T follicular helper cell (primary cell): ENCODE measurements at places on chromosomes 11 and 22.

DNA sequence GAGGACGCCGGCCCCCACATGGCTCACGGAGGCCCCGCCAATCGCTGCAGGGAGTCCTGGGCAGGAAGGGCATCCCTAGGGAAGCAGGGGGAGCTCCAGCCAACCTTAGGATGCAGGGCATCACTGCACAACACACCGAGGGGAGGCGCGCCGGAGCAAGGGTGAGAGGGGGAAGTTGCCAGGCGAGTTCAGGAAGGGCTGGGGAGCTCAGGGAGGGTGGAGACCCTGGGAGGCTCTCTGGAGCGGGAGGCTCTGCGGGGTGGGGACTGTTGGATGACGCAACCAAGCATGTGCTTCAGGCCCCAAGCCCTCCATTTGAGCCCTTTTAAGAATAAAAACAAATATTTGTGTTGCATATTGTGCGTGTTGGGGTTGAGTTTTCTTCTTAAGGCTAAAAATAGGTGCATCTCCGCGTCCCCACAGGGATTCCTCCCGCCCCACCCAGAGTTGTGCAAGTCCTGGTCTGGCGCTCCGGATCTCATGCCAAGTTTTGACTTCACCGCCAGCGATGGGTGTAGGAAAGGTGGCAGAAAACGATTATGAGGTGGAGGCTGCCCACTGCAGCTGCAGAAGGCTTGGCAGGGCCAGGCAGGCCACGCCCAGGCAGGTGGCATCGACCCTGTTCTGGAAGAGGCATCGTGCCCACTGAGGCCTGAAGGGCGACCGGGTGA, 65.2 kb downstream of the WNT7B start:
- no peak for DNase-seq

- no peak for DNase-seq
Measured at GRCh38 chr11:61712314-61712713, 32.1 kb downstream of the DAGLA start.

GRCh38 chr11:113251281-113251680, 63.1 kb upstream of the TTC12 start:
- no peak for DNase-seq

DNA sequence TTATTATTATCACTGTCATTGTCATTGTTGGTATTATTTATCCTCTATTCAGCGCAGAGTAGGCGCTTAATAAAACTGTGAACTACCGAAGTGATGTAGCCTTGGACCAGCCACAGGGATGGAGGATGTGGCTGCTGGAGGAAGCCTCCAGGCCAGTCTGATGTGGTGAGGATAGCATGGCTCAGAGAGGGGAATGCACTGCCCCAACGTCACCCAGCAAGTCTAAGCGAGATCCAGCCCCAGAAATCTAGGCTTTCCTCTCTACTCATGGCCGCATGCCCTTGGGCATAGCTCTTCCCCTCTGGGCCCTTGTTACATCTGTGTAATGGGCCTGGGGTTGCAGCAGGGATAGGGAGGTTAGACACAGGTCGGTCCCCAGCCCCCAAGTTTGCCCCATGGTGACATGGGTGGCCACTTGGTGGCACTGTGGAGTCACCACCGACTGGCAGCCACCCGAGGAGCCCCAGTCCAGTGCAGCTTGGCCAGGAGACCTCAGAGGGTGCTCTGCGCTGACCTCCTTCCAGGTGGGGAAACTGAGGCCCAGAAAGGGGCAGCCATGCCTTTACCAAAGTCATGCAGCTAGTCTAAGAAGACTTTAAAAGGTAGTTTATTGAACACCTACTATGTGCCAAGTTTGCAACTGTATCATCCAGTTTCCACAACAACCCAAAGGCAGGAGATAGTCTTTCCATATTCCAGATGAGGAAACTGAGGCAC, 395.7 kb downstream of the MN1 start:
- no peak for DNase-seq

DNA sequence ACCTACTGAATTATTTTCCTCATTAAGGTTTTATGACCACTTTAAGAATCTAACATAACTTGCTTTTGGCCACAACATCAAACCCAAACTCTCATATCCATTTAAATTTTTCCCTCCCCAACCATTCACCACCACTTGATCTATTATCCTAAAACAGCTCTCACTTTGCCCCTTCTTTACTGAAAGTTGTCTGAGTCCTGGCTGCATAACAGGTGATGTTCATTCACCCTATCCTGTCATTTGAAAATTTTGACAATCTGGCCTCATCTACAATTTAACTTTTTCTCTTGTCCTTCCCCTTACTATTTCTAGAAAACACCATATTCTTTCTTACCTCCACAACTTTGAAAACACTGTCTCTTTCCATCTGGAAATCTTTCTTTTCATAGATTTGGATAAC, 89.3 kb downstream of the BDNF start:
- DNase-seq, result no peak

DNA sequence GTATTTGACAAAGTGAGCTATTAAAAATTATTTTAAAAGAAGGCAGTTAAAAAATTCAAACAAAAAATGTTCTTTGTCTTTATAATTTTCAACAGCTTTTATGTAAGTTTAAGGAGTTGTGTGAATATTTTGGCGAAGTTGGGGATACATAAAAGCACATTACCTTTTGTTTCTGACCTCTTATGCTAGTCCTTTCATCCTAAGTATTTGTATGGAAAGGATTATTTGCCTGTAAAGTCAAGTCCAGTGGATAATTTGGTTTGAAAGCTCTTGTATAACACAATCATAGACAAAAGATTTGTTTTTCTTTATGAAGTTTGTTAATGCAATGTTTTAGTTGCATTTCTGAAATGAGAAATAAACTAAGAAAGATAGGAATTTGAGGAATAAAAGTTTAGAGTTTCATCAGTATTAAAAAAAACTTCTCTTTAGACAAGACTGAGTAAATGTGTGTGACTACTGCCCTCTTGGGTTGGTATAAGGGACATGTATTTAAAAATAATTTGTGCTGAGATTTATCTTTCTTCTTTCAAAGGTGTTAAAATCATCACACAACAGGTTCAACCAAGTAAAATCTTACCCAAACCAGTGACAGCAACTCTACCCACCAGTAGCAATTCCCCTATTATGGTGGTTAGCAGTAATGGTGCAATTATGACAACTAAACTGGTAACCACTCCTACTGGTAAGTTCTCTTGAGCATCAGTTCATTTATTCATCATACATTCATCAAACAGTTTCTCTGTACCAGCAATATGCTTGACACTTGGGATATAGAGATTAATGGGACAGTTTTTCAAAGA, 68.2 kb downstream of the EMSY start:
- no peak for DNase-seq

- DNase-seq, result no peak
Measured at GRCh38 chr11:66546368-66546965, at the start of gene ACTN3. Gene ACTN3 (plus strand): TSS chr11:66546903. CDS start chr11:66546938, 35 bp downstream.

GRCh38 chr22:39734866-39735265, 158.7 kb downstream of the ENTHD1 start:
- DNase-seq, result no peak

DNA sequence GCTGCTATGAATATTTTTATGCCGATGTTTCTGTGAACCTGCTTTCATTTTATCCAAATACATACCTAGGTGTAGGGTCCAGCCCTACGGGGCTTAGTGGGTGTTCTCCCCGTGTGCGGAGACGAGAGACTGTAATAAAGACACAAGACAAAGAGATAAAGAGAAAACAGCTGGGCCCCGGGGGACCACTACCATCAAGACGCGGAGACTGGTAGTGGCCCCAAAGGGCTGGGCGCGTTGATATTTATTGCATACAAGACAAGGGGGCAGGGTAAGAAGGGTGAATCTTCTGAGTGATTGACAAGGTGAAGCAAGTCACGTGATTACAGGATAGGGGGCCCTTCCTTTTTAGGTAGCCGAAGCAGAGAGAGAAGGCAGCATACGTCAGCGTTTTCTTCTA, 920.1 kb downstream of the BRD1 start:
- no peak for DNase-seq

- DNase-seq, result no peak
Measured at GRCh38 chr11:91538065-91538464, 686.6 kb upstream of the FAT3 start.
